Suprapubic skin (tissue), 4 donors: ENCODE measurements at places on chromosomes 5 and 9. TPM values are rescaled to one million over a fixed set of nuclear protein-coding genes. Genes with fewer than 3 reads are reported as not detected.
A peak's percentile ranks its signal among the peaks of the same experiment; 100 is the strongest.

RMRP gene
- total RNA-seq = 8,080 TPM

ZBED3 gene
- total RNA-seq = 2.2 TPM

ACTBL2 gene
- 1.6 TPM for total RNA-seq

SKP1 gene
- total RNA-seq = 191 TPM

FGFR4 gene
- total RNA-seq = 2.7 TPM

CDO1 gene
- 2.6 TPM for total RNA-seq

KIF24 gene
- total RNA-seq = 1.4 TPM

TMEM252 gene
- not detected for total RNA-seq

INSL6 gene
- not detected for total RNA-seq

PCDHGB3 gene
- total RNA-seq = 9.0 TPM

WDR41 gene
- total RNA-seq = 39.8 TPM

MAML1 gene
- total RNA-seq = 45.0 TPM

SPEF2 gene
- total RNA-seq = 10.0 TPM

LYSMD3 gene
- 9.0 TPM for total RNA-seq

FBXO38 gene
- total RNA-seq = 40.9 TPM

GRCh38 chr9:105969636-105970035 lies 275.3 kb downstream of the TMEM38B start:
- no peak for DNase-seq

GRCh38 chr5:138772986-138773594 lies 19.9 kb downstream of the CTNNA1 start:
- no peak for DNase-seq

GRCh38 chr5:90813392-90813791 lies 254.8 kb downstream of the ADGRV1 start:
- DNase-seq = no peak

- no peak for DNase-seq
Observed at GRCh38 chr5:126858441-126858840, 81.5 kb downstream of the LMNB1 start.

- DNase-seq = no peak
Observed at GRCh38 chr5:51479840-51480239, 96.6 kb downstream of the ISL1 start.

GRCh38 chr5:172175263-172175719 lies 12.7 kb downstream of the STK10 start:
- no peak for DNase-seq

DNA sequence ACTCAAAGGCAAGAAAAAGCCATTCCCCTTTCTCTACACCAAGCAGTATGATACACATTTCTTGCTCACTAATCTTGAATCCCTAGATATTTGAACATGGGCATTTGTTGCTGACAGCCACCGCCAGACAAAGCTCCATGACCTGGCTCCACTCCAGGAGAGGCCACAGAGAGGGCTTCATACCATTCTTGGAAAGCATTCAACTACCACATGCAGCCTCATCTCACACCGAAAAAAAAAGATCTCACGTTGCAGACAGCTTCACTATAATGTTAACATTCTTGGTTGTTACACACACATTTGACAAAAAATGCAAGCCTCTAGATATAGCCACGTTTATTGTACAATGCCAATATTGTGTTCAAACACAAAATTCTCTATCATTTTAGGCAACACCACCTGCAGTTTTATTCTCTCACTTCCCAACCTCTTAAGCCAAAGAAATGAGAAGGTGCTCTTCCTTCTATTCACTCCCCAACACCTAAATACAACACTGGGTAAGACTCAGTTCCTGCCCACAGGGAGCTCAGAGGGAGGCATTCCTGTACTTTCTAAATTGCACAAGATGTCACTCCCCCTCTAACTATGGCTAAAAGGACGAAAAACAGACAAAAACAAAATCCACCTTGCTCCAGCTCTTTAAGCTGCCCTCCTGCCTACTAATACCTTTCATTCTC lies 222.4 kb downstream of the TSSK1B start:
- DNase-seq = no peak

- no peak for DNase-seq
Observed at GRCh38 chr5:89241186-89241585, 358.2 kb upstream of the MEF2C start.

DNA sequence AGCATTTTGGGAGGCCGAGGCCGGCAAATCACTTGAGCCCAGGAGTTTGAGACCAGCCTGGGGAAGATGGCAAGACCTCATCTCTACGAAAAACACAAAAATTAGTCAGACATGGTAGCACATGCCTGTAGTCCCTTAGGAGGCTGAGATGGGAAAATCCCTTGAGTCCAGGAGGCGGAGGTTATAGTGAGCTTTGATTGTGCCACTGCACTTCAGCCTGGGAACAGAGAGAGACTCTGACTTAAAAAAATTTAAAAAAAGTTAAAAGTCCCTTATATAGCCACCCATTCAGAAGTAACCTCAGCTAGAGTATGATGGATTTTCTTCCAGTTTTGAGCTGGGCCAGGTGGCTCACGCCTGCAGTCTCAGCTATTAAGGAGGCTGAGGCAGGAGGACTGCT lies 72.4 kb downstream of the UGCG start:
- DNase-seq = no peak

- DNase-seq = peak; percentile 81
Observed at GRCh38 chr9:128124873-128125579, 2.5 kb downstream of the PTGES2 start.

DNA sequence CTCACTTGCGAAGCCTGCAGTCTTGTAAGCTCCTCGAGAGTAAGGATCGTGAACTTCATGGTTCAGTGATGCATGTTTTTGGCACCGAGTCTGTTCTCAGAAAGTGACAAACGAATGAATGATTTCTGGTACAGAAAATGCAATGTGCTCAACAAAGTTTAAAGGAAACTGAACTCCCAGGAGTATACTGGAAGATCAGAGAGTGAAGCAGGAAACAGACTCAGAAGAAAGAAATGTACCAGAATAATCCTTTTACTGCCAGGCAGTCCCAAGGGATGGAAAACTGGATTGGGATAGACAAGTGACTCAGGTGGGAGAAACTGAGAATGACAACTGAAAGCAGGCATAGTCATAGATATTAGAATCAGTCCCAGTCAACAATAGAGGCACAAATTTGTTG lies 420.6 kb downstream of the CTNND2 start:
- no peak for DNase-seq

GRCh38 chr9:10721301-10721700 lies 108.5 kb upstream of the PTPRD start:
- DNase-seq = no peak

- DNase-seq = no peak
Observed at GRCh38 chr5:96037128-96037527, 75.5 kb upstream of the ELL2 start.

- no peak for DNase-seq
Observed at GRCh38 chr9:82332018-82332773, 343.6 kb downstream of the SPATA31D1 start.

DNA sequence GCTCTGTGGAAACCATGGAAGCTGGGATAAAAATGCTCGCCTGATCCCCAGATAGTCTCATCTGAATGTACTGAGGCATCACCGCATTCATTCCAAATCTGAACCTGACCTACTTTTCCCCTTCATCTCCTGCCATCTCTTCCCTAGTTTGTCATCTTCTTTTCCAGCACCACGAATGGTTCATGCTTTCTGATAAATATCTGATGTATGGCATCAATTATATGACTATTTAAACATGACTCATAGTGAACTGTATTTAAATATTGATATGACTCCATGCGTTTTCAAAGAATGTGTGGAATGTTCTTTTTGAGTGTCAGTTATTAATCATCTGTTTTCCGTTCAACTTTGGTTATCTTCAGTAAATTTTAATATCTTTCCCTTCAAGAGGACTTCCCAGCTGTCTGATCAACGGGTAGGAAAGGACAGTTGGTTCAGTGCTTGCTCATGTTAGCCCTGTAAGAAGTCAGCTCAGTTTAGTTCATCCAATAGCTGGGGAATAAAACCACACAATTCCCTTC lies 21.1 kb downstream of the BASP1 start:
- DNase-seq = no peak

- no peak for DNase-seq
Observed at GRCh38 chr5:68409259-68409658, 193.7 kb downstream of the PIK3R1 start.

DNA sequence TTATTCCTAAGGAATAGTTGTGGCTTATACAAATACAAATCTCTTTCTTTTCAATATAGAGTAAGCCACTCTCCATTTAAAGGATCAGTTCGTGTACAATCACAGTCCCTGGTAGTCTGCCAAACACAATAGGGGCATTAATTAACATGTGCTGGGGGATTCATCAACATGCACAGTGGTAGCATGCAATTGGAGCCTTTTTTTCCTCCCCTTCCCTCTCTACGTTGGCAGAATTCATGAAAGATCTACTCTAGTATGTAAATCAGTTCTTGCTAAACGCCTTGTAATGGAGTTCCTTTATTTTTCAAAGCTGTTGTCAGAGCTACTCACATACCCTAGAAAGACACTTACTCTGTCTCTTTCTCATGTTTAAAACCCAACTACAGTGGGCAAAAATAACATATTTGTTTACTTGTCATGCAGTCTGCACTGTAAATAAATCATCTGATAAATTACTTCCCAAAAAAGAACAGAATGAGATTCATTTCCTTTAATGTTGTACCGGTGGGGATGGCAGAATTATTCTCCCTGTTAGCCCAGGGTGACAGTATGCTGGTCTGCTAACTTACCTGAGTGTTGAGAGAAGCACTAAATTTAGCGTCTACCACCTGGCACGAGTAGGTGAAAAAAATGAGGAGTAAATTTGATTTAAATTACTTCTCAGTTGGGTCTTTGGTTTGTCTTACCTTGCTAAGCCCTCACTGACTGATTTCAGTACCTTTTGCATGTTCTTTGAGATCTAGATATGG lies 341.5 kb upstream of the CCNH start:
- DNase-seq = no peak

DNA sequence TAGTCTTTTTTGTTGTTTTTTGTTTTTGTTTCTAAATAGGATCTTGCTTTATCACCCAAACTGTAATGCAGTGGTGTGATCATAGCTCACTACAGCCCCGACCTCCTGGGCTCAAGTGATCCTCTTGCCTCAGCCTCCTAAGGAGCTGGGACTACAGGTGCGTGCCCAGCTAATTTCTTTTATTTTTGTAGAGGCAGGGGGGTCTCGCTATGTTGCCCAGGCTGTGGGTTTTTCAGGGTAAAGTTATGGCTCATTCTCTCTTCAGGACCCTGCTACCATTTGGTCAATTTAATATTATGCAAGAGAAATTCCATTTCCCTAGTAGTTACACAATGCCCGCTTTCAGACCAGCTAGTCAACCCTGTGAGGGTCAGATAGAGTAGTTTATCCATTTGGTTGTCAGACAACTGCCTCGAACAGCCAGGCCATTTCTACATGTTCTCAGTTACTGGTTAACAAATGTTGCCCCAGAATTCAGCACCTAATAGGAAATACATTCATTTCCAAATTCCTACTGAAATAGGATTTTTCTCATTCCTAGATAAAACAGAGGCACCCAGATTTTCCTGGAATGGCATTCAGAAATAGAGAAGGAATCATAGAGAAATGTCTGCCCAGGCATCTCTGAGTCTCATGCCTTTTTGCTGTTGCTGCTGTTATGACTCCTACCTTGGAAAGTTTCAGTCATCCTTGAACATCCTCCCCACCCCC lies 6.4 kb upstream of the GLIS3 start:
- DNase-seq = no peak

- DNase-seq = no peak
Observed at GRCh38 chr9:26132746-26133312, 454.6 kb upstream of the TUSC1 start.

DNA sequence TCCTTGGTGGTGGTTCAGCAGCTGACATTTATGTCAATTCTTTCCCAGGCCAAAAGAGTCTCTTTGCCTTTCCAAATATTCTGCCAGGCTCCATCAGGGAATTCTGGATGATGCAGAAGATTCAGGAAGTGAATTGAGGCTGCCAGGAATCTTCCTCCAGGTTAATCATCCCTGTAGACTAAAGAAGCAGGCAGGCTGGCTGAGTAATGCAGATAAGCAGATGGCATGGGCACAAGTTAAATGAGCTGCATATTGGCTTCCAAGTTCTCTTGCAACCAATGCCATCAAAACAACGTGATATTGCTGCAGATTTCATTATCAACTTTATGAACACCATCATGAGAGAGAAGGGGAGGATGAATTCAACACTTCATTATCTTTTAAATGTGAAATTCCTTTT lies 324.5 kb downstream of the KCNN2 start:
- DNase-seq = no peak

DNA sequence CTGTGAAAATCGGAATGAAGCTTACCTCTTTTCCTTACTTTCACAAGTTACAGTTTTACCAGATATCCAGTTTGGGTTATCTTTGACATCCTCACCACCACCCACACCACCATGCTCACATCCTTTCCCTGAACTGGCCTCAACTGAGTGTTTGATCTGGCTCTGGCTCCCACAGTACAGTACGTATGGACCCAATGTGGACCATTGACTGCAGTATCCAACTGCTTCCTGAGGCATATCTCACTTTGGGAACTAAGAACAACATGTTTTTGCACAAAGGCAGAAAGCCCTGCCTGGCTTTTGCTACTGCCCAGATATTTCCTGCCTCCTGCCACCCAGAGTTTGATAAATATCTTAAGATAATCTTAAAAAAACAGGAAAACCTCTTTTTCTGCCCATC lies 1232.0 kb upstream of the CDH18 start:
- no peak for DNase-seq

DNA sequence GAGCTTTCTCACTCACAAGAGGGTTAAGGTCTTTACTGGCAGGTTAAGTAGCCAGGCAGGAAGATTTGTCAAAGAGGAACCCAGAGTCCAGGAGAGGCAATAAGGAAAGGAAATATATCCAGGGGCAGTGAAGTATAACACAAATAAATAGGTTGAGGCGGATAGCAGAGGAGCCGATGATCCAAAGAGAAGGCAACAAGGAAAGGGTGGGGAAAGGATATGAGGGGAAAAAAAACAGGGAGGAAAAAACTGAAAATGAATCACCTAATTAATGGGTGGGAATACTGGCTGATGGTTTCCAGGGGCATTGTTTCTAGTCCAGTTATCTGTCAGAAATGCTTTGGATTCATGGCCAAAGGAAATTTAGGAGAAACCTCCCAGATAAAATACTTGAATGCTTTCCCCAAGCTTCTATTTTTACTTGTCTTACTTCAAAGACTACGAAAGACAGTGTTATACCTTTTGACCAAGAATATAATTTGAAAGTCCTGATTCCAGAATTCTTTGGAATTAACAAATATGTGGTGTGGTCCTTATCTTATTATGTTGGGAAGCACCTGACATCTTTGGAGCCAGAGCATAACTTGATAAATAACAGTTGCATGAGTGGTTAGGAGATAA lies 146.5 kb downstream of the AOPEP start:
- no peak for DNase-seq
